ENCODE measurements at places on chromosomes 7 and 10. TPM values are rescaled to one million over a fixed set of nuclear protein-coding genes. Genes with fewer than 3 reads are reported as not detected.

DNA sequence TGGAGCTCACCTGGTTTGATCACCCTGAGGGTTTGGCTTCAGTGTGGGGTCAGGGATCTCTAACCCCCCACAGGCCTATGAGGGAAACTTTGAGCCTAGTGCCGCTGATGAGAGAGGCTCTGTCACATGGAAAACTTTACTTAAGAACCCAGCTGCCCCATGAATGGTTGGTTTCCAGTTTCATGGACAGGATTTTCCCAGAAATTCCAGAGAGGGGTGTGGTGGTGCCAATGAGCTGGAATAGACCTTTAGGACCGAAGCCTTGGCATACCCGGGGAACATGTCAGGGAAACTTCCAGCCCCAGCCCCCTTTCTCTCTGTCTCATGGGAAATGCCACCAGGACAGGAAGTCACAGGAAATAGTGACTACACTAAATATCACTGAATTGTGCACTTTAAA is 36.9 kb downstream of the AKR1B1 start:
- DNase-seq, result no peak

DNA sequence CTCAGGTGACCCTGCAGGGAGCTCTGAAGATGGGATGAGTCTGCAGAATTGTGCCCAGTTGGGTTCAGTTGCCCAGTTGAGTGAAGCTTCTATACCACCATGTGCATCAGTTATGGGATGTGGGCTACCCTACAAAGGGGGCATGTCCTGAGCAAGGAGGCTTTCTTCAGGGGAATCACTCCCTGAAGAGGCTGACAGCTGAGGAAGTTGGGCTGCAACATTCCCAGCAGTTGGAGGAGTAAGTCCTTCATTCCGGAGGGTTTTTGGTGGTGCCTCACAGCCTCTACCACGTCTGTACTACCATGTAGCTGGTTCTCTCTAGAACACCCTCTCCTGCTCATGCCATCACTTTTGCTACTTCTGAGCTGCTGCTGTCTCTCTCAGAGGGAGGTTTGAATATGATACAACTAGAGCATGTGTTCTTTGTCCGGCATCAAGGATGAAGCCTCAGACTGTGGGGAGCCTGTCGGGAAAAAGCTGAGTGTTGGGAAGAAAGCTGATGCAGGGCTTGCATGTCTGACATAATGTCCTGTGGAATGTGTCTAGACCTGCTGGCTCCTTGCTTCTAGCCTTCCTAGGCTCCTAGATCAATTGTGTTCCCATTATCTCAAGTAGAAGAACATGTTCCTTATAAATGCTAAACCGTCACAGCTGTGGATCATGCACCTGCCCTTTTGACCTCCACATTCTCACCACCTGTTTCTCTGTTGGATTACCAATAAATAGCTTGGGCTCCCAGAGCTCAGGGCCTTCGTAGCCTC is 355.8 kb downstream of the CCSER2 start:
- no peak for DNase-seq

DNA sequence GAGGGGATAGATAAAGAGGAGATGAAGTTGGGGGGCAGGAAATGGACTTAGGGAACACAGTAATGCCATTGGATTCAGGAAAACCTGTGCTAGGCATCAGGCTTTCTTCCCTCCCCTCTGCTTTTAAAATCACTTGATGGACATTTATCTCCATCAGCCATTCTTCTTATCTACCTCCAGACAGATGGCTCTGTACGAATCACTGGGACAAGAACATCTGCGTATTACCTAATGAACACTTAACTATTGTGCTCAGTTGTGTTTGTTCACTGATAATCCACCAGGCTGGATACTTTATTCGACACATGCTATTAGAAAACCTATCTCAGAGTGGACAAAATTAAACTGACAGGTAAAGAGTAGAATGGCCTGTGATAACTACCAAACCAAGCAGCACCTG is 40.0 kb downstream of the TNKS2 start:
- no peak for DNase-seq

DNA sequence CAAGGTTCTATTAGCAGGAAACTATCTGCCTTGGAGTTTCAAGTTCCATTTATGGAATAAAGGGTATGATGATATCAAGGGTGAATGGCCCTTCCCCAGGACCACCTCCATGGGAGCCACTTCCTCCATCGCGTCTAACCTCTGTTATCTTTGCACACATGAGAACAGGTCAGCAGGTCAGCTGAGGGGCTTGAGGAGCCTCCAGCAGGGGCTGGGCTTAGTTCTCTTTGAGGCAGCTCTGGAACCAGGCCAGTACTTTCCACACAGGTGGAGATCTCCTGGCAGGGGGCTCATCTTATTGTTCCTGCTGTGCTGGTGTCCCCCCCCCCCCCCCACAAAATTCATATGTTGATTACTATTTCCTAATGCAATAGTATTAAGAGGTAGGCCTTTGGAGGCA is 472.2 kb upstream of the ZMIZ1 start:
- no peak for DNase-seq

DNA sequence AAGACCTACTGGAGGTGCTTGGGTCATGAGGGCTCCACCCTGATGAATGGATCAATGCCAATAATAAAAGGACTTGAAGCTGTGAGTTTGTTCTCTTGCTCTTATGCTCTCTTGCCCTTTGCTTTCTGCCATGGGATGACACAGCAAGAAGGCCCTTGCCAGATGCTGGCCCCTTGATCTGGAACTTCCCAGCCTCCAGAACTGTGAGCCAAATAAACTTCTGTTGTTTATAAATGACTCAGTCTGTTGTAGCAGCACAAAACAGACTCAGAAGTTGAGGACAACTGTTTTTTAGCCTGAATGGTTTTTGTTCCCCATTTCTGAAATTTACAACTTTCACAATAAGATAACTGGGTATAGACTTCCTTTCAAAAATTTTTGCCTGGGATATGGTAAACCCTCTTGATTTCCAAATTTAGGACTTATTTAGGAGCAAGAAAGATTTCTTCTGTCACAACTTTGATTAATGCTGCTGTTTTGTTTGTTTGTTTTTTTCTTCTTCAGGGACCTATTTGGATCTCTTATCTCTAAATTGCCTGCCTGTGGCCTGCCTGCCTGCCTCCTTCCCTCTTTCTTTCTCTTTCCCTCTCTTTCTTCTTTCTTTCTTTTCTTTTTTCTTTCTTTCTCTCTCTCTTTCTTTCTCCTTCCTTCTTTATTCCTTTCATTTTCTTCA is 12.1 kb downstream of the ENTPD1 start:
- DNase-seq, result no peak

DNA sequence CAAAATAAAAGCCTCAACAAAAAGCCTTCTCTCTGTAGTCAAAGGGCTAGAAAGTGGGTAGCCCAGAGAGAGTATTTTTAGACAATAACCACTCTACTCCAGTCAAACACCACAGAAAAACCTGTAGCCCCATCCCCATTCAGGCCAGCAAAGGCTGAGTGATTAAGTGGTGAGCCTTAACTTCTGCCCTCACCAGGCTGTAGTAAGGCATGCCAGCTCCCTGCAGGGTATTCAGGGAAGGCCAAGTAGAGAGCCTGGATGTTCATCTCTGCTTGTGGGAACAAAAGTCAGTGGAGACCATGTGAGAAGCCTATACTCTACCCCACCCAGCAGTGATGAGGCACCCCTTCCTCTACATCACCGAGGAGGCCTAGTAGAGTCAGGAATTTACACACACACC is 51.2 kb downstream of the HIF1AN start:
- no peak for DNase-seq

GRCh38 chr7:133650487-133651300 is 397.8 kb downstream of the EXOC4 start:
- DNase-seq, result no peak

GRCh38 chr10:8410506-8410905 is 356.0 kb downstream of the GATA3 start:
- DNase-seq, result no peak

DNA sequence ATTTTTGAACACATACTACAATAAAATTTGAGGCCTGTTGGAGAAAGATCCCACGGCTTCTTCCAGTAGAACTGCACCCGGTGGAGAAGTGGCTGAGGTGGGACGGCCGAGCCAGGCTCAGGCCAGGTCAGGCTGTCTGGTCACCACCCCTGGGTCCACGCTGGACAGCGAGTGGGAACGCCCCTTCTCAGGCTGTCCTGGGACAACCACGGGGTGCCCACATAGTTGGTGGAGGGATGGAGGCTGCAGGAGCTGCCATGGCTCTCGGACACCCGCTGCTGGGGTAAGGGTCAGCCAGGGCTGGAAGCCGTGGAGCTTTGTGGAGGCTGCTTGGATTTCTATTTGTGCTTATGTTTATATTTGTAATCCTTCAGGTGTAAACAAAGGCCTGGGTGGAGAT is 206.5 kb downstream of the DNAJB6 start:
- DNase-seq, result no peak

GRCh38 chr7:87322912-87323311 is 22.6 kb upstream of the CROT start:
- DNase-seq, result no peak

DNA sequence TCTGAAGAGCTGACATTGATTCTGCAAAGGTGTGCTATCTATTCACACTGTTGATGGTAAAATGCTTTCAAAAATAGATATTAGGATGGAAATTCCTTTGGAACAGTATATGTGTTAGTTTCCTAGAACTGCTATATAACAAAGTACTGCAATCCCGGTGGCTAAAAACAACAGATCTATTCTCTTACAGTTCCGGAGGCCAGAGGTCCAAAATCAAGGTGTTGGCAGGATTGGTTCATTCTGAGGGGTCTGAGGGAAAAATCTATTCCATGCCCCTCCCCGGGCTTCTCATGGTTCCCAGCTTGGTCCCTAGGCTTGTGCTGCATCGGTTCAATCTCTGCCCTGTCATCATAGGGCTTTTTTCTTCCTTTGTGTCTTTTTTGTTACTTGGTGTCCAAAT is 79.9 kb downstream of the ADD3 start:
- no peak for DNase-seq

DNA sequence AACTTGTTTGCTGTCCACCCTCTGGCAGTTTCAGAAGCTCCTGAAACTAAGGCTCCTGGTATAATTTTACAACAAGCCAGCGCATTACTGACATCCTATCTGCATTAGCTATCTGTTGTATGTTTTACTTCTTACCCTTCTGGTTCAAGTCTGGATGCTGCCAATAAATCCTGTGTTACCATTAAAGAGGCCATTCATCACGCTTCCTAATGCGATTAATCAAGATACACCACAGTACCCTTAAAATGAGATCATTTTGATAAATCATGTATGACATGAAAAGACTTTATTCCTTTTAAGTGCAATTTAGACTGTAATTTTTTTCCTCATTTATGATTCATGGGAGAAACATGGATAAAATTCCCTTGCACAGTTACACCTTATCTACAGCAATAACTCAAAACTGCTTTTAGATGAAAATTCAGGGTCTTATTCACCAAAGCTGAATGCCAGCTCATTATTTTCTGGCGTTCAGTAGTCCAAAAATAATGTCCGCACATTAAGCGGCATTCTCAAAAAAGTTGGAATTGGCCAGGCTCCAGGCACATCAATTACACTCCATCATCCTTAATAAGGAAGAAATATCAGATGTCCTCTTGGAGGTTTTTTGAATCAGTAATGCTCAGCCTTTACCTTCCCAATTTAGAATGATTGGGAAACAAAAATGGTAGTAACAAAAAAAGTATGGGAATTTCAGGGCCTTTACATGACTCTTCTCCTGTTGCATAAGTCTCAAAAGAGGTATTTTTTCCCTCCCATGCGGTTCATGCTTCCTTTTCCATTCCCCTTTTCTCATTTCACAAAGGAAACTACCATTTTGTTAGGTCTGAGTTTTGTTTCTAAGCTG is 878.5 kb downstream of the LRMDA start:
- DNase-seq, result no peak

DNA sequence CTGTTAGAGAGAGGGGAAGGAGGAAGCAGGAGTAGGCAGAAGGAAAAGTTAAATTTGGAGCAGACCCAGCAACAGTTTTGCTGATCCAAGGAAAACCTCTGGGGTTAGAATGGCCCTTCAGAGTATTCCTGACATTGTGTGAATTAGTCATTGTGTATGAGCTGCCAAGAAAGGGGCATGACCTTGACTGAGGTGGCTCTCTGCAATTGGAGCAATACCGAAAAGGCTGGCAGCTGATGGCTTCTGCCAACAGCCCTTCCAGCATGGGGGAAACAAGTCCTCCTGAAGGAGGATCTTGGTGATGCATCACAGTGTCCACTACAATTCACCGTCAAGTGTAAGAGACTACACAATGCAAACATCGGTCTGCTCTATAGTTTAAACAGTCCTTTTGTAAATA is 20.6 kb upstream of the WASL start:
- DNase-seq, result no peak

DNA sequence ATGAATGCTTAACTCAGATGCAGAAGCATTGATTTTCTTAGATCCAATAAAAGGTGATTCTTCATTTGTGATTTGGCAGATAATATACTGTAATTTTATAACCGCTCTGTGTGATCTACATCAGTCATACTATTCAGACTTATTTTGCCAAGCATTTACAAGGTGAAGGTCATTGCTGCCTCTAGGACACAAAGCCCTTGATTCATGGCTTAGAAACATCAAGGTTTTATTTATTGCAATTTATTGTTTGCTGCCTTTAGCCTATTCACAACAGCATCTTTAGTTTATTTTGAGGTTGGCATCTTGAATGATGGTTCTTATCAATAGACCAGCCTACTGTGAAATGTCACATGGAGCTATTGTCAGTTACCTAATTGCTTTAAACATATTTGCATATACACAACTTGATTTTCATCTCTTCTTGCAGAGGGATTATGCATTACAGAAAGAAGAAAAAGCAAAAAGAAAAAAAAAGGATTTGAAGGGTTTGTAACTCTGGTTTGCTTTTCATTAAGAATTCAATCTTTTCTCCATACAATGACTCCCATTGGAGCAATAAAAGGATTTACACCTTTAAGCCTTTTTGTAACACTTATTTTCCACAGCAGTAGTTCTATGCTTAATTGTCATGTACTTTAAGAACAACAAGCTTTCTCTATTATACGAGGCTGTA is 1371.6 kb upstream of the CELF2 start:
- no peak for DNase-seq

DNA sequence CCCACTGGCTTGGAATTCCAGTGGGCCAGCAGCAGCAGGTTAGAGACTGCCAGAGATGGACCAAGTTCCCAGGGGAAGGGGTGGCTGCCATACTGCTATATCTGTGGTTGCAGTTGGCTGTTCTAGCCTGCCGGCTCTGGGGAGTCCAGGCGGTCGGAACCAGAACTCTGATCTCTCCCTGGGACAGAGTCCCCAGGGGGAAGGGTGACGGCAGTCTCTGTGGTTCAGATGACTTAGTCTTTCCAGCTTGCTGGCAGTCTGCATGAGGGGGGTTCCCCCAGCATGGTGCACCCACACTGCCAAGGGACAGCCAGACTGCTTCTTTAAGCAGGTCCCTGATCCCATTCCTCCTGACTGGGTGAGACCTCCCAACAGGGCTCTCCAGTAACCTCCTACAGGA is 82.5 kb downstream of the C10orf90 start:
- no peak for DNase-seq

Gene ANXA8
- total RNA-seq, result not detected

Gene DPP6
- total RNA-seq, result not detected

Gene RET
- total RNA-seq, result not detected

Gene TMEM270
- not detected for total RNA-seq

Gene CPXM2
- not detected for total RNA-seq

Gene KAZALD1
- total RNA-seq, result not detected

Gene TYW1B
- total RNA-seq, result 8.4 TPM

Gene CLDN4
- total RNA-seq, result not detected

Gene FKBP6
- total RNA-seq, result not detected

Measured in CD4-positive, alpha-beta memory T cell (primary cell).